GOT3 (cell line): ENCODE measurements at places on chromosomes 3 and 15.
A peak's percentile ranks its signal among the peaks of the same experiment; 100 is the strongest.

- no peak for DNase-seq
These were observed 332.0 kb upstream of the RASGRP1 start for GRCh38 chr15:38896647-38897046.

DNA sequence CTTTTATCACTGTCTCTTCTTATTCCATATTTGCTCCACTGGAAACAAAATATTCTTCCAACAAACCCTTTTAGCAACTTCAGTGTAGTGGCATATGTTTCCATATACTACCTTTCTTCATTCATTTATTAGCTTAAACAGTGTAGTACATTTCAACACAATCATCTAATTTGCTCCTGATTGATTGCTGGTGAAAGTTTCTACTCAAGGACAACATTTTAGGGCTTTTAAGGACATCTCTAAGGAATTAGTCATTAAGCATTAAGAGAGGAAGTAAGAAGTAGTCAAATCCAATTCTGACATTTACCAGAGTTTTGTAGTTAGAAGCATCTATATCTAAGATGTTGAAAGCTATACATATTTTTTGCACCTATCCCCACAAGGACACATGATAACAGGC lies 55.8 kb downstream of the RSRC1 start:
- no peak for DNase-seq

DNA sequence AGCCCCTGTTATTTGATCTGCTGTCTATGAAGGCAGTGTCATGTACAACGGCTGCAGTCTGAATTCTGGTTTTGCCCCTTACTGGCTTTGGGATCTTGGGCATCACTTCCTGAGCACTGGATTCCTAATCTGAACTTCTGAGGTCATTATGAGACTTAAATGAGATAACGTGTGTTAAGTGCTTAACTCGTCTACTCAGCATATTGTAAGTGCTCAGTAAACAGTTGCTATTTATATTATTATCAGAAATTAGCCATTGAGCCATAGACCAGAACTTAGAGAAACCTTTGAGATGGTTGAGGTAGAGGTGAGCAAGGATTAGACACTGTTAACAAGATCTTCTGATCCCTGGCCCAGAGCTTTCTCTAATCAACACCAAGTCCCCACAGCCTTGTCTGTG lies 284.1 kb upstream of the ONECUT1 start:
- DNase-seq, result no peak

DNA sequence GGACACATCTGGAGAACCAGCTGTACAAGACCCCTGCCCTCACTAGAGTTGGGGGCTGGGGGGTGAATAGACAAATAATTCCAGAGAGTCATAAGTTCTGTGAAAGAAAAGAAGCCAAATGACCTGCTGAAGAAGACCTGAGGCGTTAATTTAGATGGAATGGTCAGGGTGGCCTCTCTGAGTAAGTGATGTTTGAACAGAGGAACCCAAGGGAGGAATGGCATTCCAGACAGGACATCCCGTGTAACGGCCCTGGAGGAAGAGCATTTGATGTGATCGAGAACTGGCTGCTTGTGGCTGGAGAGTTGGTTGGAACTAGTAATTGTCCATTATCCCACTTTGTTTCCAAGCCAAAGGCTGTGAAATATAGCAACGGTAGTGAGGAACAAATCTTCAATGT lies 1.7 kb downstream of the NR2C2 start:
- DNase-seq, result no peak

DNA sequence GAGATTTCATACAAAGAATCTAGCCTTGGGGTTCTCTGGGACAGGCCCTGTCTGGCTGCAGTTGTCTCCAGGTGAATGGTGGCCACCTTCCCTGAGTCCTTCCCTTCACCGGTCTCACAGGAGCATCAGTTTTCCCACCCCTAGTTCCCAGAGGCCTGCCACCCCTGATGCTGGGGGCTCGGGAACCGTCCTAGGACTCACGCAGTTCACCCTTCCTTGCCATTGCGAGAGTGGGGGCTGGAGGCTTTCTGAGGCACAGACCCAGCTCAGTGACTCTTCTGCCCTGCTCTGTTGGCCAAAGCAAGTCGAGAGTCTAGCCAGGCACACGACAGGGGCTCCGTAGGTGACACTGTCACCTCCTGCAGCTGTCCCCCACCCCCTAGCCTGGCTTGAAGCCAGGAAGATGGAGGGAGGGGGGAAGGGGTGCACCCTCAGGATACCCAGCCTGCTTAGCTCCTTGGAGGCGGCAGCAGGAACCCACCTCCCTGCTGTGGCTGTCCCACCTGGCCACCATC lies 130.3 kb downstream of the NUP210 start:
- no peak for DNase-seq

- no peak for DNase-seq
These were observed 35.3 kb downstream of the DET1 start for GRCh38 chr15:88511161-88511560.

GRCh38 chr3:15292765-15293522 lies 39.4 kb downstream of the SH3BP5 start:
- no peak for DNase-seq

- no peak for DNase-seq
These were observed 50.9 kb downstream of the TCF12 start for GRCh38 chr15:56969265-56969895.

DNA sequence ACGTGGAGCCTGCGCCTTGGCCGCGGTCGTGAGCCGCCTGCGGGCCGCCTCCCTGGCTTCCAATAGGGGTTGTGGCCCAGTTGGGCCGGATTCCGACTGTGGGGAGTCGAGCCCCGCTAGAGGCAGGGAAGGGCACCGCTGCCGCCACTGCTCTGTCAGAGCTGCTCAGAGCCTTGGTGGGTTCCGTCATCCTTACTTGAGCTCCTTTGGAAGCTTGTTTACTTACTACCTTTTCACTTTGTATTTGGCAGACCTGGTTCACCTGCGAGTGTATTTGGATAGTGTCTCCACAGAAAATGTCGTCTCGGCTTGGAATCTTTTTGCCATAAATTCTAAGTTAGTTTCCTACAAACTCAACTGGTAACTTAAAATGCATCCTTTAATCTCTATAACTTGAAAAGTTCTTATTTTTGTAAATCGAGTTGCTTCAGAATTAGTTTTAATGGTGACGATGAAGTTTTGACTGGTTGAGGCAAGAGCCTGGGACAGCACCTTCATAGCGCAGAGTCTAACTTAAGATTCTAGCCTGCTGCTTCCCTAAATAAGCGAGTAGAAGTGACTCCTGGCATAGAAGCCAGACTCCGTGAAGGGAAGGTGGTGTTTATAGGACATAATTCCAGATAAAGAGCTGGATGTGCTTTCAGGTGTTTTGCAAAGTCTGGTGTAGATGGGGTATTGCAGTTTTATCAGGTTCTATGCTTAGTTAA lies 800 bp downstream of the DAG1 start:
- peak; percentile 60 for DNase-seq

GRCh38 chr15:56877255-56877970 lies 41.0 kb upstream of the TCF12 start:
- DNase-seq, result no peak

DNA sequence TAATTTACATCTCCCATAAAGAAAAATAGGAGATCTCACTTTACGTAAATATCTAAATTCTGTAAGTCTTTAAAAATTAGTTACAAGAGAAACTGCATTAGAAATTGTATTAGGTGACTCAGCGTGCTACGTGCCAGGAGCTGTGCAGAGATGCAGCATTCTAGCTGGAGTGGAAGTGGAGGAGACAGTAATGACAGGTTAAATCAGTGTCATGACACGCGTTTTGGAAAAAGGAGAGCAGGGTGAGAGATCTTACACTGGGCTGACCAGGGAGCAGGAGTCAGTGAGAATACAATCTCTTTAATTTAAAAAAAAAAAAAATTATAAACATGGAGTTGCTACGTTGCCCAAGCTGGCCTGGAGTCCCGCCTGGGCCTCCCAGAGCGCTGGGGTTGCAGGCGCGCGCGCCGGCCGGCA lies 635 bp downstream of the TUBGCP5 start:
- no peak for DNase-seq

DNA sequence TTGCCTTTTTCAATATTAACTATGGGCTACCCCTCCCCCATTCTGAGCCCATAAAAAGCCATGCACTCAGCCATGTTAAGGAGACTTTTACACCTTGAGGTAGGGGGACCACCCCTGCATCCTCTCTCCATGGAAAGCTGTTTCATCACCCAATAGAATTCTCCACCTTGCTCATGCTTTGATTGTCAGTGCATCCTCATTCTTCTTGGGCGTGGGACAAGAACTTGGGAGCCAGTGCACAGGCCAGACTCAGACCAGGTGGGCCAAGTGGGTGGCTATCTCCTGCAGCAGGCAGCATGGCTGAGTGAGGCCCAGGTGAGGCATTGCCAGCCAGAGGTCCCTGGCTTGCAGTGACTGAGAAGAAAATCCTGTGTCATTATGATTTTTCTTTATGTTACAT lies 357.4 kb upstream of the CDIN1 start:
- DNase-seq, result no peak

DNA sequence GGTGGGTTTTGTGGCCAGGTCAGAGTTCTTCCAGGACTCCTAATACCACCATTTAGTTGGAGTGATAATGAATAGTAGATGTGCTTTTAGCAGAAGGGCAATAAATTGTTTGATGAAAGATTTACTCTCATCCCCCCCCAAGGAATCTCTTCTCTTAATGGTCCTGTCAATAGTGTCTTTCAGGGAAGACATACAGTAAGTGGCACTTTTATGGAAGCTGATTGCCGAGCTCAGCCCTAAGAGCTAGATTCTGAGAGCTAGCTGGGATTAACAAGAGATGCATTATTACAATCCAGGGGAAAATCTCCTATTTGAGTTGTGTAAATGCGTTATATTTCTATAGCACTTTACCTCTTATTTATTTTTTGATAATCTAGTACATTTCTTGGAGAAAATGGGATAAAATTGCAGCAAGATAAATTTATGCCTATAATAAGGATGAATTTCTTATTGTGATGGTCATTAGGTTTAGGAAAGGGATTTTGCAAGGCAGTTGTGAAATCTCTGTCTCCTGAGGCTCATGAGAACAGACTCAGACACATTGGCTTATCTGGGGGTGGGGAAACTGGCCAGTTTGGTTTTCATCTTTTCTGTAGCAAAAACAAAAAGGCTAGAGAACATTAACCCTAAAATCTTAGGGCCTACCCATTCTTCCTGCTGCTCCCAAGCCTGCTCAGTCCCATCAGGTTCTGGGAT lies 41.6 kb upstream of the CLSTN2 start:
- no peak for DNase-seq

GRCh38 chr3:52204337-52205073 lies 6.5 kb downstream of the ALAS1 start:
- DNase-seq, result no peak

DNA sequence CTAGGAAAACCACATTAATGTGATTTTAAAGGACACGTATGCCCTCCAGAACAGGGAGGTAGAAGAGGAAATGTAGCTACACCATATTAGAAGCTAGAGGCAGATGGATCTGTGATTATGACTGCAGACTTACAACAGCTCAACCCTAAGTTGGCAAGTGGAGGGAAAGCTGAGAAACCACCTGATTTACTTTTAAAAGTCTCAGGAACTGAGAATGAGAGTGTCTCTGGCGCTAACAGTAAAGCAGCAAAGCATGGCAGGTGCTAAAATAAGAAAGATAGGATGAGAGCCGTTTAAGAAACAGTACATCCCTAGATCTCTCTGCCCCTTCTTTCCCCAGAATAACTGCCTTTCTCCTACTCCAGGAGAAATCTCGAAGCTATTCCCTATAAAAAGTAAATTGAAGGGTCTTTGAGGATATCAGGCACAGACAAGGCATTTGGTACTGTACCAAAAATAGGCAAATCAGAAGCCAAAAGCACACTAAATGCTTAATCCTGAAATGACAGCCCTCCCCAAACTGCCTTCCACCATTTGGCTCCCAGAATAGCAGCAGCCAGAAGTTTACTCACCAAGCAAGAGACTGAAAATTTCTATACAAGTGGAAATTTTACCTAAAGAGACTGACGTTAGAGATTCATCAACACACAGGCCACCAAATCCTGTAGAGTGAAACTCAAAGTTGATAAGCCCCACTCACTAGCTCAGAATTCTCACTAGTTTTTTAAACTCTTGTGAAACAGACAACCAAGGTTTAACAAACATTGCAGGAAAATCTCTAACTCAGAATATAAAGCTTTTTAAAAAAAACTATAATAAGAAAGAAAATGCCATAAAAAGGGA lies 34.3 kb upstream of the PARP14 start:
- no peak for DNase-seq

DNA sequence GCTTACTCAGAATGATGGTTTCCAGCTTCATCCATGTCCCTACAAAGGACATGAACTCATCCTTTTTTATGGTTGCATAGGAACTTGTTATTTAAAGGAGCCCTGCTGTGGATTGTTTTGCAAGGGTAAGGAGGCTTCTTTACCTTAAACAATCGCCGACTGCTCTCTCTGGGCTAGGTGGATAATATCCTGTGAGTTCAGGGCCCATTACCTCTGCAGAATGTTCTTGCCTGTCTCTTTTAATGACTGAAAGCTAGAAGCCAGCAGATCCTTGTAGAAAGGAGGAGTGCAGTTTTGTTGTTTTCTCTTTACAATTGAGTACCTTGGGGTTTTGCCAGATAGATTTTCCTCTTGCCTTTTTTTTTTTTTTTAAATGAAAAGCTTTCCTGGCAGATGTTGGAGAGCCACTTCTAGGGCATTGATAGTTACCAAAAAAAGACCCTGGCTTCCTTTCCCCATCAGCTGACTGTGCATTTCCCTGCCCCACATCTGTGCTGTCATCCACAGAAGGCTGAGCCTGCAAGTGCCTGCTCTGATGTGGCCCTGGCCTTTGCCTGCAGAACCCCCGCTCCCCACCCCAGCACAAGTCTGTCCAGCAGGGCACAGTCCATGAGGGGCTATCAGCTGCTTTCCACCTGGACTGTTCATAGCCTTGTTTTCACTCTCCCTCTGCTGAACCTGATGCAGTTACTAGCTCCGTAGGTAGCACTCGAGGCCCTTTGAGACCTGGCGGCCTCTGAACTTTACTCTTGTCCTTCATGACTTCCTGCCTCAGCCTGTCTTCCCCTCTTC lies 113.1 kb downstream of the CHCHD6 start:
- DNase-seq, result no peak

DNA sequence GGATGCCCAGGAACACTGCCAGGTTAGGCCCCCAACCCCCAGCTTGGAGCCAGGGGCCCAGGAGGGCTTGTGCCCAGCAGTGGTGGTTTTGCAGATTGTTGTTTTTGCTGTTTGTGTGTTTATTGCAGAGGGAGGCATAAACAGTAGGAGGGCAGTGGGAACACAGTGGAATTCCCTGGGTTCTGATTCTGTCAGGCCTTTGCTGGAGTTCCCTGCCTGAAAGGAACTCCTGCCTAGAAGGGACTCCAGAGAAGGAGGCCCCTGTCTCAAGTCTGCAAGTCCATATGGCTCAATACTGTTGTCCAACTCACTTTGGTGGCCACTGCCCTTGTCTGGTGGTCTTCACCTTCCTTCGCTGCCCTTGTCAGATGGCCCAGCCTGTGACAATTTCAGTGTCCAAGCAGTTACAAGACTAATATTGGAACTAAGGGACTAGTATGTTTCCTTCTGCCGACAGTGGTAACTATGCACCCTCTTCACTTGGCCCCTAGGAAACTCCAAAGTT lies 47.4 kb upstream of the RAB6B start:
- no peak for DNase-seq

- DNase-seq, result no peak
These were observed 115.8 kb downstream of the NEK10 start for GRCh38 chr3:27253391-27253790.

GRCh38 chr15:35141743-35142471 lies 56.8 kb upstream of the NANOGP8 start:
- no peak for DNase-seq

- DNase-seq, result no peak
These were observed 210.0 kb upstream of the TOPAZ1 start for GRCh38 chr3:44031387-44032380.
